Common myeloid progenitor, CD34-positive (primary cell): ENCODE measurements at places on chromosomes 7 and 10.

DNA sequence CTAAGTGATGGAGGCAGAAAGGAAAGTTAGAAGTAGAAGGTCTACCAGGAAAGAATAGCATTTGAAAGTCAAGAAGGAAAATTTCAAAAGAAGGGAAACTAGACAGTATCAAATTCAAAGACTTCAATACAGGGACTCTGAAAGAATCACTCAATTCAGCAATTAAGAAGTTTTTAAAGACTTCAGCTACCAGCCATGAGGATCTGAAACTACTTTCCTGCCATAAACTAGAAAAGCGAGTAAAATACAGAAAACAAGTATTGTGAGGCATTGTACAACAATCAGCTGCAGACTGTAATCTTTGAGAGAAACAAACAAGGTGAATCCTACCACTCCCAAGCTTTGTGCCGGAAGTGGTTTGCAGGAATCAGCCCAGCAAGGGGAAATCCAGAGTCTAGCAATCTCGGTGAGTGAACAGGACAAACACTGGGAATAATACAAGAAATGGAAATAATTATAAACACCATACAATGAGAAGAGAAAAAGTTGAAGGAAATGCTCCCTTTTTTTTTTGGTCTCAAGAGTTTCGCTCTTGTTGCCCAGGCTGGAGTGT is 62.4 kb downstream of the ARHGAP12 start:
- no peak overlapping the region for H3K4me3 ChIP-seq
- no peaks in the 10 kb centered on the region for H3K27me3 ChIP-seq
- no peak for DNase-seq
- no peak overlapping the region for H3K27ac ChIP-seq
- peaks cover 3% of the 10 kb centered on the region for H3K4me1 ChIP-seq

DNA sequence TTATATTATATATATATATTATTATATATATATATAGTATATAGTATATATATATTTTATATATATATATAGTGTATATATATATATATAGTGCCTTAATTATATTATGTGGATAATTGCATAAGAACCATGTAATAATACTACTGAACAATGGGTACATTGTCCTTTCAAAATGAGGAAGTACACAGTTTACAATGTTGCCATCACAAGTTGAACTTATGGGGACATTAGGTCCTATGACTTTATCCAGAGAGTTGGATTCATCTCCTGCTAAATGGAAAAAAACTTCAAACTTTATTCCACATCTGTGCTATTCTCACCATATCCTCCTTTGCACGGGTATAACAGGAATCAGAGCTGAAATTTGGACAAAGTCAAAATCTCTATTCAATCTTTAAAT is 105.0 kb upstream of the AGR3 start:
- H3K36me3 ChIP-seq = no peaks in the 10 kb centered on the region
- no peak overlapping the region for H3K4me3 ChIP-seq
- H3K27me3 ChIP-seq = no peaks in the 10 kb centered on the region
- no peak for DNase-seq
- no peak overlapping the region for H3K27ac ChIP-seq
- peaks cover 5% of the 10 kb centered on the region for H3K4me1 ChIP-seq

- DNase-seq = no peak
- H3K27ac ChIP-seq = no peak overlapping the region
- no peaks in the 10 kb centered on the region for H3K4me1 ChIP-seq
- H3K4me3 ChIP-seq = no peak overlapping the region
- H3K27me3 ChIP-seq = no peaks in the 10 kb centered on the region
Measured at GRCh38 chr10:75448166-75448565, 16.7 kb downstream of the LRMDA start.

DNA sequence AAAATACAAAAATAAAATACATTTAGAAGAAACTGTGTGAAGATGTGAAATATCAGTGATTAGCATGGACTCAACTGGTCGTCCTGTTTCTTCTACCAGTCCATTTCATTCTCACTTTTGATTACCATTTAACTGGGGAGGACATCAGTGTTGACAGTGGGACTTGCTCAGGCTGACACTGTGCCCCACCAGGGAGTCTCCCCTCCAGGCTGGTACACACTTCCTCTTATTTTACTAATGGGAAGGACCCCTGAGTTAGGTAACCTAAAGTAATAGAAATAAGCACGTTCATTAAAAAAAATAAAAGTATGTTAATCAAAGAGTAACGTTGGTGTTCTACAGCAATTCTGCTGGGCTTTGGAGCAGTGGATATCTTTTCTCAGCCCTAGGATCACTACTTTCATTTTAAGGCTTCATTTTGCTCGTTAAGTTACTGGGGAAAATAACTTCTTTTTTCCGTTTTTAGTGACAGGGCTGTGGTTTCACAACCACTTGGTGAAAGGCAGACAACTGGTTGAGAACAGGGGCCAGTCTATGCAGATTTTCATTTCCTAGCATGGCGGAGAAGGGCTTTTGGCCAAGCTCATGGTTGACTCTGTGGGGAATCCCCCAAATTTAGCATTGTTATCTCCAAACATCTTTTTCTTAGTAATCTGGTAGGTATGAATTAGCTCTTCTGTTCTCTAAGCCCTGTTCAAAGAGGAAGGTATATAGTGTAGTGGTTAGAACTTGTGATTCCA is 2.1 kb downstream of the SNX10 start:
- peaks cover 2% of the 10 kb centered on the region for H3K36me3 ChIP-seq
- peaks cover 35% of the 10 kb centered on the region for H3K4me1 ChIP-seq
- H3K4me3 ChIP-seq = peak overlapping the region; percentile 52
- DNase-seq = peak; percentile 95
- H3K27ac ChIP-seq = peak overlapping the region; percentile 83
- no peaks in the 10 kb centered on the region for H3K27me3 ChIP-seq

DNA sequence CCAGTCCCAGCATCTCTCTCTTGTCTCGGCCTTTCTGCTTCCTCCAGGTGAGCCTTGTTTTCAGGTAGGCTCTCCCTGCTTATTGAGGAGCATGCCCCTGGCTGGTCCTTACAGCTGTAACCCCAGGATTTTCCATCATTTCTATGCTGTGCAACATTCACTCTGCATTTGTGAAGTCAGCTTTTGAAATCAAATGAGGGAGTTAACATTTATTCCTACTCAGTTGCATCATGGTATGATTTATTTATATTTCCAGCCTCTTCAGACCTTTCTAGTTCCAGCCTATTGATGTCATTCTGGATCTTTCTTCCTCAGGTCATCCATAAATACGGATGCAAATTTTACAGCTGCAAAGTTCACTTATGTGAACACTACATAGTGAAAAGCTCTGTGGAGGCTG is 755.6 kb downstream of the TYW1 start:
- DNase-seq = no peak
- H3K27ac ChIP-seq = no peak overlapping the region
- no peaks in the 10 kb centered on the region for H3K36me3 ChIP-seq

DNA sequence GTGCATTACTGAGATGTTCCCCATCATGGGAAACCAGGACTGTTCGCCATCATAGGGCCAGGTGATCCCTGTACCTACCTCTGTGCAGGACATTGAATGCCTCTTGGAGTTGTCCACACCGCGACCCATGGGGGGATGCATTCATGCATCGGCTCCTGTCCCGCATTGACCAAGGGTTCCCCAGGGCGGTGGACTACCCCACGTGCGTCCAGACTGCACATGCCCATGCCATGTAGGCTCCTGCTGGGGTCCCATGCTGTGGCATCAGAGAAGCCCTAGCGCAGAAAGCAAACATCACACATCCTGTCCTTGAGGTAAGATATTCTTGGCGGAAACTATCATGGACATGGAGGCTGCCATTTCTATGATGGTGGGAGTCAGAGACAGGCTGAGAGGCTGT is 121.6 kb upstream of the UNC5B start:
- H3K4me3 ChIP-seq = no peak overlapping the region
- no peak for DNase-seq
- H3K36me3 ChIP-seq = no peaks in the 10 kb centered on the region
- no peaks in the 10 kb centered on the region for H3K4me1 ChIP-seq
- no peaks in the 10 kb centered on the region for H3K27me3 ChIP-seq

GRCh38 chr7:111855842-111856227 is 293.5 kb upstream of the IMMP2L start:
- H3K36me3 ChIP-seq = no peaks in the 10 kb centered on the region
- peaks cover 3% of the 10 kb centered on the region for H3K4me1 ChIP-seq
- no peak overlapping the region for H3K4me3 ChIP-seq
- no peaks in the 10 kb centered on the region for H3K27me3 ChIP-seq
- DNase-seq = peak; percentile 30

GRCh38 chr7:2920956-2921652 is 77.0 kb upstream of the GNA12 start:
- H3K4me3 ChIP-seq = no peak overlapping the region
- no peaks in the 10 kb centered on the region for H3K4me1 ChIP-seq
- no peak overlapping the region for H3K27ac ChIP-seq
- DNase-seq = no peak
- no peaks in the 10 kb centered on the region for H3K27me3 ChIP-seq
- H3K36me3 ChIP-seq = peaks cover 10% of the 10 kb centered on the region

GRCh38 chr10:17119845-17120244 is 9.8 kb downstream of the CUBN start:
- H3K27ac ChIP-seq = no peak overlapping the region
- no peak overlapping the region for H3K4me3 ChIP-seq
- peaks cover 3% of the 10 kb centered on the region for H3K36me3 ChIP-seq
- no peaks in the 10 kb centered on the region for H3K27me3 ChIP-seq

- no peak for DNase-seq
- peaks cover 8% of the 10 kb centered on the region for H3K36me3 ChIP-seq
- no peaks in the 10 kb centered on the region for H3K4me1 ChIP-seq
- no peak overlapping the region for H3K4me3 ChIP-seq
- no peak overlapping the region for H3K27ac ChIP-seq
Measured at GRCh38 chr10:31822150-31822549, 106.5 kb downstream of the ARHGAP12 start.

- no peaks in the 10 kb centered on the region for H3K4me1 ChIP-seq
- H3K27ac ChIP-seq = no peak overlapping the region
- DNase-seq = no peak
Measured at GRCh38 chr7:91342346-91342745, 78.1 kb downstream of the FZD1 start.

DNA sequence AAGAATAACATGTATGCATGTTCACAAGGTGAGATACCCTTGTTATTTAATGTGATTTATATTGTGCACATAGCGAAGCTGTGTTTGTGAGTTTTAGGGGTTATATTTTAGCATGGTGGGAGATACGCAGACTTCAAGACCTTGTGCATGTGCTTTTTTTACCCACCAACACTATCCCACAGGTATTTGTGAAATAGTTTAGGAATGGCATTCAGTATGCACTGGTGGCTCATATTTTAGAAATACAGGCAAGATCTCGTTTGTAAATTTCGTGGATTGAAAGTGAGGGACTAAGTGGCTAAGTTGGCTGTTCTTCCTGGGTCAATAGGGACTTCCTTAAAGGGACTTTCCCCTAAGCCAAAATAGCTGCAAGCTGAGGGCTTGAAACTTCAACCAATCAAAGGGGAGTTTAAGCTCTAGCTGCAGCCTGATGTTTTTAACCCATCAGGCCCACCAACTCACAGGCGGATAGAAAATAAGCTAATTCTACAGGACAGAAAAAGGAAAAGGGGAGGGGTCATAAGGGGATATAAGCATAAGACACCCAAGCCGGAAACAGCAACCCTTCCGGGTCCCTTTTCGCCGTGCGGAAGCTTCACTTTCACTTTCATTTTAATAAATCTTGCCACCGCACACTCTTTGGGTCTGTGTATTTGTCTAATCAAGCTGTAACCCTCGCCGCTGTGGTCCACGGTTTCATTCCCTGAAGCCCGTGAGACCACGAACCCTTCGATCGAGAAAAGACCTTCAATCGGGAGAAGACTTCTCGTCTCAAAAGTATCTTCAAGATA is 291.0 kb downstream of the GPR158 start:
- no peaks in the 10 kb centered on the region for H3K27me3 ChIP-seq
- no peaks in the 10 kb centered on the region for H3K36me3 ChIP-seq
- no peaks in the 10 kb centered on the region for H3K4me1 ChIP-seq
- peak overlapping the region; percentile 41 for H3K27ac ChIP-seq
- DNase-seq = no peak

DNA sequence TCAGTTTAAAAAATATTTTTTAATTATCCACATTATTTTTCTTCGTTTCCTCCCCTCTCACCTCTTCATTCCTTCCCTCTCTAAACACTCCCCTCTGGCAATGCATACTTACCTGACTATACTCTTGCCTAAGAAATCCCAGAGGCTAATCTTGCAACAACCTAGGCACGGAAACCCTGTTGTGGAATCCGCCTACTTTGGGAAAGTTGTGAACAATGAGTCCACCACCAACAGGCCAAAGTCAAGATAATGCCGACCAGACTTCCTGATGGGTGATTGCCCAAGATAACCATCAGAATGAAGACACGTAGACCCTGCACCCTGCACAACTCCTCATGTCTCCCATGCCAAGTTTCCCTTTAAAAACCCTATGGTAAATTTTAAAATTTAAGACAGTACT is 521.5 kb downstream of the KIF20B start:
- no peaks in the 10 kb centered on the region for H3K27me3 ChIP-seq
- no peaks in the 10 kb centered on the region for H3K36me3 ChIP-seq

- H3K36me3 ChIP-seq = no peaks in the 10 kb centered on the region
- H3K27ac ChIP-seq = no peak overlapping the region
- H3K27me3 ChIP-seq = no peaks in the 10 kb centered on the region
- no peak for DNase-seq
Measured at GRCh38 chr10:91200314-91201212, 19.9 kb upstream of the PCGF5 start.

DNA sequence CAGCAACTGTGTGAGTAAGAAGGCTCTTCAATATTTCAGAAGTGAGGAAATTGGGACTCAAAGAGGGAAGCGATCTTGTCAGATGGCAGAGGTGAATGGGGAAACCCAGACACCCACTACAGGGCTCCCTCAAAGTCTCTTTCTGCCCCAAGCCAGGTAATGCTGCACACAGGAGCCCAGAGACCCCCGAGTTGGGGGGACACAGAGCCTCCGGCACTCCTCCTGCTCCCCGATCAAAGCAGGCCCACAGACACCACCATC is 139.4 kb downstream of the TNS3 start:
- no peaks in the 10 kb centered on the region for H3K27me3 ChIP-seq
- no peak overlapping the region for H3K27ac ChIP-seq
- DNase-seq = no peak
- H3K4me3 ChIP-seq = no peak overlapping the region
- H3K36me3 ChIP-seq = peaks cover 29% of the 10 kb centered on the region

DNA sequence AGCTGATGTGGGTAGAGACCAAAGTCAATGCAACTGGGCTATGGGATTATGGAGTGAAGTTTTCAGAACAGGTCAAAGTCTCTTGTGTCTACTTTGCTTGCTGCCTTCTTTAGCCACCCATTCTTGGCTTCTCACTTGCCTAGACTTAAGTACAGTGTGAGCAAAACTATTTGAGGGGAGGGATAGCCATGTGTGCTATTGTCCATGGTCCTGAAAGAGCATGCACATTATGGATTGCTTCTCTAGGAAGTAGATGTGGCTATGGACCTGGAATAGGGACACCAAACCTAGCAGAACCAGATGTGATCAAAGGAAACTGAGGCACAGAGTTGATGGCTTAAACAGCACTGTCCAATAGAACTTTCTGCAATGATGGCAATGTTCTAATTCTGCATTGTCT is 81.9 kb upstream of the ZNF800 start:
- H3K4me1 ChIP-seq = no peaks in the 10 kb centered on the region
- H3K4me3 ChIP-seq = no peak overlapping the region
- H3K27ac ChIP-seq = no peak overlapping the region
- H3K36me3 ChIP-seq = no peaks in the 10 kb centered on the region

- H3K4me3 ChIP-seq = no peak overlapping the region
- DNase-seq = no peak
- no peaks in the 10 kb centered on the region for H3K27me3 ChIP-seq
- H3K36me3 ChIP-seq = peaks cover 2% of the 10 kb centered on the region
- H3K27ac ChIP-seq = no peak overlapping the region
Measured at GRCh38 chr7:101900103-101900502, 82.7 kb downstream of the CUX1 start.

GRCh38 chr10:96857301-96858012 is 25.4 kb downstream of the LCOR start:
- peaks cover 5% of the 10 kb centered on the region for H3K4me1 ChIP-seq
- peaks cover 4% of the 10 kb centered on the region for H3K36me3 ChIP-seq
- H3K27ac ChIP-seq = no peak overlapping the region
- H3K4me3 ChIP-seq = no peak overlapping the region
- DNase-seq = no peak
